ENCODE measurements at places on chromosomes 6 and 20. TPM values are rescaled to one million over a fixed set of nuclear protein-coding genes. Genes with fewer than 3 reads are reported as not detected.

The SLC17A1 gene
- total RNA-seq: not detected

DNA sequence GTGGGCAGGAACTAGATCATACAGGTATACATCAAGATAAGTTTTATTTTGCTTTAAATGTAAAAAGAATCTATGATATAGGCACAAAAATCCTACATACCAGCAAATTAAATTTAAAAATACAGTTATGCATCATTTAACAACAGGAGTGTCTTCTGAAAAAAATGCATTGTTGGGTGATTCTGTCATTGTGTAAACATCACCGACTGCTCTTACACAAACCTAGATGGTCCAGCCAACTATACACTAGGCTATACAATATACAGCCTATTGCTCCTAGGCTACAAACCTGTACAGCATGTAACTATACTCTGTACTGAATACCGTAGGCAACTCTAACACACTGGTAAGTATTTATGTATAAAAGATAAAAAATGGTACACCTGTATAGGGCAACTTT lies 139.4 kb downstream of the RNGTT start:
- H3K4me1 ChIP-seq: no peaks in the 10 kb centered on the region
- H3K4me3 ChIP-seq: no peak overlapping the region
- no peaks in the 10 kb centered on the region for H3K27me3 ChIP-seq
- no peak for DNase-seq
- H3K27ac ChIP-seq: no peak overlapping the region

GRCh38 chr6:138541823-138542481 lies 42.7 kb upstream of the NHSL1 start:
- peak overlapping the region; percentile 83 for H3K27ac ChIP-seq
- peak overlapping the region; percentile 65 for H3K4me3 ChIP-seq
- DNase-seq: no peak
- no peaks in the 10 kb centered on the region for H3K36me3 ChIP-seq

GRCh38 chr20:39904476-39905112 lies 784.4 kb downstream of the MAFB start:
- DNase-seq: no peak
- H3K27ac ChIP-seq: no peak overlapping the region
- no peaks in the 10 kb centered on the region for H3K4me1 ChIP-seq
- no peak overlapping the region for H3K4me3 ChIP-seq
- H3K27me3 ChIP-seq: no peaks in the 10 kb centered on the region

GRCh38 chr6:24890471-24890870 lies 45.3 kb downstream of the RIPOR2 start:
- no peaks in the 10 kb centered on the region for H3K4me1 ChIP-seq
- no peaks in the 10 kb centered on the region for H3K27me3 ChIP-seq
- DNase-seq: no peak

GRCh38 chr6:137167702-137168377 lies 5.6 kb downstream of the IL22RA2 start:
- no peaks in the 10 kb centered on the region for H3K36me3 ChIP-seq
- H3K27ac ChIP-seq: no peak overlapping the region
- DNase-seq: no peak
- H3K4me3 ChIP-seq: no peak overlapping the region
- peaks cover 10% of the 10 kb centered on the region for H3K4me1 ChIP-seq
- H3K27me3 ChIP-seq: no peaks in the 10 kb centered on the region

DNA sequence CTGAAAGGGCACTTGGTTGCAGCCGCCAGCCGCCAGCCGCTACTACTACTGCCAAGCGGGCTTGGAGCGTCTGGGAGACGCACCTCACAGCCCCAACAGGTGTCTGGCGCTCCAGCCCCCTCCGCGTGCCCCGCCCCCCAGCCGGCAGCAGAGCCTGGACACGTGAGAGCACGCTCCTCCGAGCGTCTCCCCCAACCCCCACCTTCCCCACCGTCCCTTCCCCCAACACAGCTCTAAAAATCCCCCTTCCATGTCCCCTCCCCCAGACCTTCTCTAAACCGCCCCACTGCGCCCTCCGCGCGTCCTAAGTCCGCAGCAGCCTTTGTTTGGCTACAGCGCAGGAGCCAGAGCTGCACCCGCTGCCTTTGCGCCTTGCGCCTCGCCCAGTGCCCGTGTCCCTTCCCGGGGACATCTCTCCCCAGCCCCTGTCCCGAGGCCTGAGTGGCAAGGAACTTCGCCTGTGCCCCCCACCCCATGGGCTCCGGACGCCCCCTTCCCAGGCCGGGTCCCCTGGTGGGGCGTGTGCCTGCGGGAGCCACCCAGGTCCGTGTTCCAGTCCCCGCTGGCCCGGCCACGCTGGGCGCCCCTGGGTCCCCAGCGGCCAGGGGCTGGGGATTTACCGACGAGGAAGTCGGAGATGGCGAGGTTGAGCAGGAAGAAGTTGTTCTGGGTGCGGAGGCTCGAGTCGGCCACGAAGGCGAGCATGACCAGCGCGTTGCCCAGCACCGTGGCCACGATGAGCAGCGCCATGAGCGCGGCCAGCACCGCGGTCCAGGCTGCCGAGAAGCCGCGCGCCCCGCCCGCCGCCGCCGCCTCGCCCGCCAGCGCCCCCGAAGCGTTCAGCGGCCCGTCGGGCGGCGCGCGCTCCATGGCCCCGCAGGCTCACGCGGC lies 732 bp downstream of the HRH3 start:
- peaks cover 98% of the 10 kb centered on the region for H3K27me3 ChIP-seq
- no peak overlapping the region for H3K27ac ChIP-seq

GRCh38 chr6:23091795-23092194 lies 522.4 kb downstream of the HDGFL1 start:
- H3K36me3 ChIP-seq: no peaks in the 10 kb centered on the region
- no peak overlapping the region for H3K27ac ChIP-seq
- no peak overlapping the region for H3K4me3 ChIP-seq

DNA sequence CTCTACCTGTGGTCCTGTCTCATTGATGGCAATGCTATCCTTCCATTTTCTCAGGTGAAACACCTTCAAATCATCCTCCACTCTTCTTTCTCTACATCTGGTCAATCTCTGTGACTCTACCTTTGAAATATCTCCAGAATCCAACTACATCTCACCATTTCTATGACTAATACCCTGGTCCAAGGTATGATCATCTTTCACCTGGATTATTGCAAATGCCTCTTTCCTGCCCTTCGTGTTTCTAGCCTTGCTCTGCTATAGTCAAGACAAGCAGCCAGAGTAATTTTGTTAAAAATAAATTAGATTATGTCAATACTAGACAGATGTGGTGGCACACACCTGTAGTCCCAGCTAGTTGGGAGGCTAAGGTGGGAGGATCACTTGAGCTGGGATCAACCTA lies 17.8 kb upstream of the BLCAP start:
- no peaks in the 10 kb centered on the region for H3K36me3 ChIP-seq
- no peak overlapping the region for H3K4me3 ChIP-seq
- no peaks in the 10 kb centered on the region for H3K4me1 ChIP-seq

Measured in left ventricle myocardium inferior (tissue), 1 donor.